ENCODE measurements at places on chromosomes 12 and 14.

DNA sequence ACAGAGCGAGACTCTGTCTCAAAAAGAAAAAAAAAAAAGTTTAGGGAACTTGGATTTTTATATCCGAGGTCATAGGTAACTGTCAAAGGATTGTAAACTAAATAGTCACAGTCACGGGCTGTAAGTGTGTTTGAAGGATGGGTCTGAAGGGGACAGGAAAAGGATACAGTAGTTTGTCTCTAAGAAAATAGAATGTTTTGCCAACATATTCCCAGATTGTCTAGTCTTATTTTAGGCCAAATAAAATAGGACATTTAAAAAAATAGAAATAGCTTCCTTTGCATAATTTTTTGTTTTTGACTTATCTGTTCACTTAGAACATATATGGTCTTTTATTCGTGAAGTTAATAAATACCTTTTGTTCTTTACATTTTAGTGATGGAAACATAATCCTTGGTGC is 24.2 kb upstream of the REP15 start:
- no peak for DNase-seq

DNA sequence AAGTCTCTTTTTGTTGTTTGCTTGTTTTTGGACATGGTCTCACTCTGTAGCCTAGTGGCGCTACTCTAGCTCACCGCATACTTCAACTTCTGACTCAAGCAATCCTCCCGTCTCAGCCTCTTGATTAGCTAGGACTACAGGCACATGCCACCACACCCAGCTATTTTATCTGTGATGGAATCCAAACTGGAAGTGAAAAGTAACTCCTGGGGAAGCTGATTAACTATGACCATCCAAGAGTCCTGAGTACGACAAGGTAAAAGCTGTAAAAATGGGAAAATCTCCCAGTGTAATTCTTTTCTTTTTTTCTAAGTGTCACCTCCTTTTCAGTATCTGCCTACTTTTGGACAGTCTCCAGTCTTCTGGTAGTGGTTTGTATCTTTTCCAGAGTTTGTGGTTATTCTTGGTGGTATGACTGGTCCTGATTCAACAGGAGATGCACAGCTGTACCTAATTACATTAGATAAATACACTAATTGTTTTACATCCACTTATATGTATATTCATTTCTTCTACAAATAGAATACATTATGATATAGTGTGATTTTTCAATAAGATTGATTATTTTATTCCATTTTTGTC is 97.8 kb downstream of the SLC6A15 start:
- DNase-seq: no peak

- no peak for DNase-seq
Measured at GRCh38 chr12:22981711-22982110, 356.7 kb downstream of the ETNK1 start.

- no peak for DNase-seq
Measured at GRCh38 chr14:38129705-38130104, 78.0 kb upstream of the SSTR1 start.

DNA sequence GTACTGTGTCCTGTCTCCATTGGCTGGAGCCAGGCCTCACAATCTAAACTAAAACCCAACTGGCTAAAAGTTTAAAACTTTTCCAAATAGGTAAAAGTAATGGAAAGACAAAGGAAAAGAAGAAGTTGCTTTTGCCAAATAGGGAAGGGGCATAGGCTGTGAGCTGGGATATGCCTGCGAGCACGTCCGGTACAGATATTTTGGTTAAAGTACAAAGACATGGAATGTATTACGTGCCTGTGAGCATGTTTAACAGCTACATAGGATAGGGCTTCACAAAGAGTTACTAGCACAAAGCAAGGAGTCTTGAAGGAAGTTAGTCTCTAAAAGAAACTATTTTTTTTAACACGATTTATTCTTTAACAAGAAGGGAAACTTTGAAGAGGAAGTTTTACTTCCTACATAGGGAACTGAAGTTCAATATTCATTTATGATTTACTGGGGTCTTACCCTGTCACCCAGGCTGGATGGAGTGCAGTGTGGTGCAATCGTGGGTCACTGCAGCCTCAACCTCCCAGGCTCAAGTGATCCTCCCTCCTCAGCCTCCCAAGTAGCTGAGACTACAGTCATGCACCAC is 41.9 kb upstream of the INF2 start:
- no peak for DNase-seq

DNA sequence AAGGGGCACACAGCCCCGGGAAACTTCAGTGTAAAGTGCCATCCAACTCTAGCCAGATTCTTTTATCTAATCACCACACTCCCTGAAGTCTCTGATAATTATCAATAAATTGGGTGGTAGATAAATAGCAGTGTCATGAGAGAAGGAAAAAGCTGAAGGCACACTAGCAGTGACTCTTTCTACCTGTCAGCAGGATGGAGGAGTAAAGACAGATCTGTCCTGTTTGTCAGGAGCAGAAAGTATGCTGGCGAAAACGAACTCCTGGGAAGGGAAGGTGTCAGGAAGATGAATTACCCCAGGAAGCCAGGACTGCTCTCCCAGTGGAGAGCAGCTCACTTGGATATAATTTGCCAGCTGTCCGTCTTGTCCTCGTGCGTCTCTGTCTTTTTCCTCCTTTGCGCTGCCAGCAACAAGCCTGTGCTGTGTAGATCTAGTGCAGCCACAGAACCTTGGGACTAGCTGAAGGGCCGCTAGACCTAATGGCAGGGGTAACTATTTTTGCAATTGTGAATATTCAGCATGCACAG is 981.9 kb downstream of the DIO2 start:
- DNase-seq: no peak

- DNase-seq: no peak
Measured at GRCh38 chr12:93639406-93639805, 37.8 kb upstream of the CRADD start.

Measured in colonic mucosa (tissue), 4 donors.